Fibroblast of villous mesenchyme (primary cell): ENCODE measurements at places on chromosomes 6 and 20.

- no peak for DNase-seq
Observed at GRCh38 chr20:34562641-34563040, 4.1 kb downstream of the MAP1LC3A start.

DNA sequence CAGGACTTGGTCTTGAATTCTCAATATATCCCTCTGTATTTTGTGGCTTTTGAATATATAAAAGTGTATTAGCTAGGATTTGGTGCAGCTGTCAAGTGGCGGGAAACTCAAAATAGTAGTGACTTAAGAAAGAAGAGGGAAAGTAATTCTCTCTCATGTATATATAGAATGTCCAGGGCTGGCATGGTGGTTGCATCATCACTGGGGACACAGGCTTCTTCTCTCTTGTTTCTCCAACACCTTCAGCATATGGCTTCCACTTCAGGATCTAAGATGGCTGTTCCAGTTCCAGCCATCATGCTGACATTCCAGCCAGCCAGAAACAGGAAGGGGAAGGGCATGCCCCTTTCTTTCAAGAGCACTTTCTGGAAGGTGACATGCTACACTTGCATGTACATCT lies 11.8 kb upstream of the GPR6 start:
- no peak for DNase-seq

- peak; percentile 28 for DNase-seq
Observed at GRCh38 chr6:87105823-87106222, 10.9 kb upstream of the CGA start.

- no peak for DNase-seq
Observed at GRCh38 chr6:147067184-147067583, 137.0 kb upstream of the STXBP5 start.

DNA sequence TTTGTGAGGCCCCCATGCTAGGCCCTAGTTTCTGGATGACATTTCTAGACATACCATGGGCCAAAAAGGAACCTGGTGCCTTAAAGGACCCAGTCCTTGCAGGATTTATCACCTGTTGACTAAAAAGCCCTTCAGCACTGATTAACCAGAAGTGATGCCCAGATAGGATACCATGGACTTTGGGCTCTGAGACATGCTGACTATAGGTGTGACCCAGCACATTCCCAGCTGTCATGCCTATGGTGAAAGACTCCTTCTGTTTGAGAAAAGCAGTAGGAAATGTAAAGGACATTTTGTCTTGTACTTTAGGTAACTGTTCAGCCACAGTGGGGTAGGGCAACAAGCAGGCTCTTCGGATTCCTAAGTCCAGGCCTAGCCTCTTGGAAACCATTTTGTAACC lies 724.2 kb downstream of the CD109 start:
- DNase-seq = no peak

GRCh38 chr6:23413327-23414050 lies 712.5 kb upstream of the NRSN1 start:
- DNase-seq = no peak

DNA sequence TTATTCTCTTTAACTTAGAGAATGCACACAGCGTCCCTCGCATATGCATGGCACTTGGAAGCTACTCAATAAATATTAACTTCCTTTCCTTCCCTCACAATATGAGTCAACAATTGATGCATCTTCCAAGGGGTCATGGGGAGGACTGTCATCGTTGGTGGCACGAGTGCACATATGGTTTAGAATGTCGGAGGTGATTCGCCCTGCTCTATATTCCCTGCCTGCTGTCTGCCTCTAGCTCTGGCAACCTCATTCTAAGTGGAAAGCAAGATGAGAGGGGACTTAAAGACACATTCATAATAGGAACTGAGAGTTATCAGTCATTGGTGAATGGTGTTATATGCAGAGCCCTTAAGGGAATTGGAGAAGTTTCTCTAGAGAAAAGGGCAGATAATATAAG lies 44.6 kb downstream of the MAK start:
- no peak for DNase-seq
